Body of pancreas (tissue), 4 donors: ENCODE measurements at places on chromosomes 5 and 9. TPM values are rescaled to one million over a fixed set of nuclear protein-coding genes. Genes with fewer than 3 reads are reported as not detected.

- H3K36me3 ChIP-seq, result no peaks in the 10 kb centered on the region
- H3K4me1 ChIP-seq, result peaks cover 25% of the 10 kb centered on the region
- peak; percentile 10 for DNase-seq
- H3K27me3 ChIP-seq, result no peaks in the 10 kb centered on the region
- no peak overlapping the region for H3K27ac ChIP-seq
- H3K4me3 ChIP-seq, result no peak overlapping the region
These were observed 75.0 kb downstream of the WNK2 start for GRCh38 chr9:93258818-93259489.

DNA sequence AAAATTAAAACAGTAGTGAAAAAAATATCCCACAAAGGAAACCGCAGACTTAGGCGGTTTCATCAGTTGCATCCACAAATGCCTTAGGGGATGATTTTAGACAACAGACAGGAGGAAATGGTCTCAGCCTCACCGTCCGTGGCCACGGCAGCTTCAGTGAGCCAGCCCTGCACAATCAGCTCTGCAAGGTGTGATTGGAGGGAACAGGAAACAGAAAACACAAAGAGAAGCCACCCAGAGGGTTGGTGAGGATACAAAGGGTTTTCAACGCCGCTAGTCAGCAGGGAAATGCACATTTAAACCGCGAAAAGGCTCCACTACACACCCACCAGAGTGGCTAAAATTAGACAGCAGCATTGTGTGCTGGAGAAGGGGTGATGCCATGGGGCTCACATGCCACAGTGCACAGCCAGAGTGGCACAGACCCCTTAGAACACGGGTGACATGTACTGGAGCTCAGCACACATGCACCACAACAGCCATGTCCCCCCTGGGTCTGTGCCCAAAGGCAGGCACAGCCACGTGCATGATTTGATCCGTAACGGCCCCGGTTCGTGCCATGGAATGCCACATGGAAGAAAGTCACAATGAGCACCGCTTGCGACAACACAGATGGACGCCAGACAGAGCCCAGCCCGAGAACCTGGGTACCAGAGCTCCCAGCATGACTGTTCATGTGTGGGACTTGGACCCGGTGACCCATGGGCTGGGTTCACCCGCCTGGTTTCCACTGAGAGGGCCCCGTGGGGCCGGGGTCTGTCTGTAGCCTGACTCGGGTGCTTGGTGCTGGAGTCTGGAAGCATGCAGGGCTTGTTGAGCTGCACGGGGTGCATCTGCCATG, 18.3 kb upstream of the TERT start:
- H3K27ac ChIP-seq, result no peak overlapping the region
- H3K4me1 ChIP-seq, result peaks cover 21% of the 10 kb centered on the region
- H3K36me3 ChIP-seq, result no peaks in the 10 kb centered on the region
- DNase-seq, result no peak
- H3K4me3 ChIP-seq, result no peak overlapping the region

DNA sequence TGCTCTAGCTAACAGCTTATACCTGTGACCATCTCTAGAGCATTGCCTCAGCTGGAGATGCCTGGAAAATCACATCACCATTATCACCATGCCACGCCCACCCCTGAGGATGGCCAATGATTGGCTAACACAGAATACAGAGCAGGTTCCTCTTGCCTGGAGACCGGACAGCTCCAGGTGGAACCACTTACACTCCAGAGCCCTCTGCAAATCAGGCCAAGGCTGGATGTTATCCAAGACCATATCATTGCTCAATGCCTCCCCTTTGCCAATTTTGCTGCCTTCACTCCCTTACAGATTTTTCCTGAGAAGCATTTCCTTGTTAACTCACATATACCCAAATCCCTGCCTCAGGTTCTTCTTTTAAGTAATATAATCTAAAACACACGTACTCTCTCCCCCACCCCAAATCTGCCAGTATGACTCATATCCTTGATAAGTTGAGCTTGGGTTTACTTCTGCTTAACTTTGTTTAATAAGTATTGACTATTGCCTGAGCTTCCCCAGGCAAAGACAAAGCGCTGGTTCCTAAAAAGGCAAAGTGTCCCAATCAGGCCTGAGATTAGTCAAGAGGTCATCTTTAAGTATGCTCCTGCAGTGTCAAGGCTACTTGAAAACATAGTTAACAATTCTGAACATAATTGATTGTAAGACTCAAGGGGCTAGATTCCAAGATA, 309.6 kb downstream of the EPB41L4A start:
- H3K4me3 ChIP-seq, result no peak overlapping the region
- no peaks in the 10 kb centered on the region for H3K36me3 ChIP-seq
- peaks cover 10% of the 10 kb centered on the region for H3K4me1 ChIP-seq
- peak; percentile 86 for DNase-seq
- no peaks in the 10 kb centered on the region for H3K27me3 ChIP-seq

DNA sequence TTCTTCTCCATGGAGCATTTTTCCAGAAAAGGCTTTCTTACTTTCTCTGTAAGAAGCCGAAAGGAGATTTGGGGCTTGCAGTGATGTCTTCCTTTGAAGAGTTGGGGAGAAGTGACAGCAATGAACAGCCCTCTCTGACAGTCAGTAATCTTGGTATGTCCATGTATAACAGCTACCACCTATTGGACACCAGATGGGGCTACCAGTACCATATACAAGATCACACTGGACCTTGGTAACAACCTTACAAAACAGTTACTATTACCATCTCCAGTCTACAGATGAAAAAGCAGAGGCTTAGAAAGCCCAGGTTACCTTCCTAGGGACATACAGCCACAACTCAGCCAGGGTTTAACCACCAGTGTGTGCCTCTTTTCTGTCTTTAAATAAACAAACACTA, 272.7 kb upstream of the TRPC7 start:
- no peaks in the 10 kb centered on the region for H3K4me1 ChIP-seq
- H3K36me3 ChIP-seq, result no peaks in the 10 kb centered on the region
- no peak for DNase-seq
- no peak overlapping the region for H3K4me3 ChIP-seq
- H3K27me3 ChIP-seq, result no peaks in the 10 kb centered on the region

DNA sequence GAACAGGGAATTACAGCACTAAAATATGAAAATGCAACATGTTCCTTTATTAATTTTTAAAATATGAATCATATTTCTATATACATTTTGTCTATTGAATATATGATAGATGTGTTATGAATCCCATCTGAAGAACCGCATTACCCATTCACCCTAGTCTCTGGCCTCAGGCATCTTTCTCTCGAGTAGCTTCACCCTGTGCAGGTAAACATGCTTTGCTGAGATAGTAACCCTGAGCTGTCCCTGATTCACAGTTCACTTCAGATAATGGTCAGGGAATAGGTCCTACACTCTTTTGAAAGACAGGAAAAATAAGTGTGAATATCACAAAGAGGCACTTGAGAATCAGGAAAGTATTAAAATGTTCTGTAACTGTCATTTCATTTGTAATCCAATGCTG, 766.8 kb downstream of the IRX1 start:
- H3K4me1 ChIP-seq, result no peaks in the 10 kb centered on the region
- H3K27ac ChIP-seq, result no peak overlapping the region
- no peaks in the 10 kb centered on the region for H3K27me3 ChIP-seq
- H3K4me3 ChIP-seq, result no peak overlapping the region

GRCh38 chr9:114027159-114027862, 50.8 kb downstream of the AMBP start:
- H3K27ac ChIP-seq, result no peak overlapping the region
- no peaks in the 10 kb centered on the region for H3K36me3 ChIP-seq

DNA sequence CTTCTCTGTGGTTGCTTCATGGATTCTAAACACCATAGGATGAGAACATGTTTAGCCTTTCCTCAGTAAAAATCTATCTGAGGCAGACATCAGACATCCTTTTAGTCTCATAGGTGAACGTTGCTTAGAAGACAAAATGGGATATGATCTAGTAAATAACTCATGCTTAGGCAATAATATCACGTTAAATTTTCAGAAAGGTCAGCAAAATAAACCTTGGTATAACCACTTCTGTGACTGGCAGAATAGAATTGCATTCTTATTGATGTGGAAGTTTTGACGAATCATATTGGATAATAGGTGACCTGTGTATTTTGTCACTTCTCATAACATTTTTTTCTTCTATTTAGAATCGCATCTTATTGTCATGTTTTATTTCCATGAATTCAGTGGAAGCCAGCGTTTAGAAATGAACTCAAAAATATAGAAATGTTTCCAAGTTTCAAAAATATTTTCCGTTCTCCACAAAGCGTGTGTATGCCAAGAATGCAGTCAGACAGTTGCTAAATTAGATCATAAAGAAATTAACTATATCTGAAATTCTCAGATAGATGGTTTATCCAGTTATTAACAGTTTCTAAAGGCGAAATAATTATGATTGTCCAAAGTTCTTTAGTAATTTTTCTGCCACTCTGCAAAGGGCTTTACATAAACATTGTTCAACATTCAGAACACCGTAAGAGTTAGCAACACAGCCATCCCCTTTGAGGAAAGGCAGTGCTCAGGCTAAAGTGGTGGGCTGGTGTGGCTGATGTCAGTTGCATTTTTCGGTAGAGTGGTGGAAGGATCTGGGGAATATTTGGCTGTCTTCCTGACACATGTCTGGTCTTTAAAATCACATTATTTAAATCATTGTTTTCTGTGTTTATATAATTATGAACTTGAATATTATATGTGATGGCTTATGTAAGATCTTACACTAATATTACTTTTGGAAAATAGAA, 827.2 kb downstream of the MTRR start:
- no peak overlapping the region for H3K27ac ChIP-seq
- H3K27me3 ChIP-seq, result no peaks in the 10 kb centered on the region
- H3K4me3 ChIP-seq, result no peak overlapping the region
- no peak for DNase-seq
- H3K36me3 ChIP-seq, result no peaks in the 10 kb centered on the region

DNA sequence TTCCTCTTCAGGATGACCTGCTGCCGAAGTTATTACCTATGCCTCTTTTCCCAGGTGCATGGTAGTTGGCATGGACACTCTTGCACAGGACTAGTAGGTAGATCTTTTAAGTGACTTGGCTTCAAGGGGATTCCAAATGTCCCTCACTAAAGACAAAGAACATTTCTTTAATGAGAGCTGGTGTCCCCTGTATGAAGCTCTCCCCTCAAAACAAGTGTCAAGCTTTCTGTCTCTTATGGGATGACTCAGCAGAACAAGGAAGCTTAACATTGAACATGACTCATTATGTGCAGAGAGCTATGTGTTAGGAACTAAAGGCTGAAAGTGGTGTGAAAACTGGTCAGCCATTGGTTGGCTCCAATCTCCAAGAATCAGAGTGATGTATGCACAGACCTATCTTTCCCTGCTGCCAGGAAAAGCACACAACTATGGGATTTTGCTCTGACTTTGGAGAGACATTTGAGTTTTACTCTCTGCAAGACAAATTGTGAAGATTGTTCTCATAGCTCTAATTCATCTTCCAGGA, 120.5 kb downstream of the PRDM6 start:
- no peak for DNase-seq
- H3K4me3 ChIP-seq, result no peak overlapping the region
- no peak overlapping the region for H3K27ac ChIP-seq
- H3K36me3 ChIP-seq, result no peaks in the 10 kb centered on the region

- H3K4me3 ChIP-seq, result no peak overlapping the region
- H3K36me3 ChIP-seq, result no peaks in the 10 kb centered on the region
- peaks cover 4% of the 10 kb centered on the region for H3K27me3 ChIP-seq
- H3K27ac ChIP-seq, result no peak overlapping the region
- H3K4me1 ChIP-seq, result no peaks in the 10 kb centered on the region
These were observed 405.8 kb upstream of the TLE4 start for GRCh38 chr9:79166005-79166404.

DNA sequence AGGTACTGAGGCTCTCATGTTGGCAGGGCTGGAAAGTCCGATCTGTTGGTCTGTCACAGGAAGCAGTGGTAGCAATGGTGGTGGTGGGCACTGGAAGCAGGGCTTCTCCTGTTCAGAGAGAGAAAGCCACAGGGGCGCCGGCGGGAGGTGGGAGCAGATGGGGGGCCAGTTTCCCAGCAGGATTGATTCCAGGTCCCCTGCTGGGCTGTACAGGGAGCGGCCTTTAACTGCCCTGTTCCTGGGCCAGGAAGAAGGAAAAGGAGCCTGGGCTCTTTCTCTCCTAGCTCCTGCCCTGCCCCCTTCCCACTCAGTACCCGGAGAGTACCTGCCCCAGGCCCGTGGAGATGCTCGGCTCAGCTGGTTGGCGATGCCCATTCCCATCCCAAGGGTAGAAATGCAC, 2.6 kb upstream of the DAB2IP start:
- H3K36me3 ChIP-seq, result no peaks in the 10 kb centered on the region
- H3K27ac ChIP-seq, result peak overlapping the region; percentile 30
- H3K27me3 ChIP-seq, result no peaks in the 10 kb centered on the region
- no peak for DNase-seq
- peaks cover 56% of the 10 kb centered on the region for H3K4me1 ChIP-seq
- no peak overlapping the region for H3K4me3 ChIP-seq

GRCh38 chr5:174325961-174326360, 280.5 kb downstream of the NSG2 start:
- no peak overlapping the region for H3K4me3 ChIP-seq
- no peak overlapping the region for H3K27ac ChIP-seq
- no peak for DNase-seq

DNA sequence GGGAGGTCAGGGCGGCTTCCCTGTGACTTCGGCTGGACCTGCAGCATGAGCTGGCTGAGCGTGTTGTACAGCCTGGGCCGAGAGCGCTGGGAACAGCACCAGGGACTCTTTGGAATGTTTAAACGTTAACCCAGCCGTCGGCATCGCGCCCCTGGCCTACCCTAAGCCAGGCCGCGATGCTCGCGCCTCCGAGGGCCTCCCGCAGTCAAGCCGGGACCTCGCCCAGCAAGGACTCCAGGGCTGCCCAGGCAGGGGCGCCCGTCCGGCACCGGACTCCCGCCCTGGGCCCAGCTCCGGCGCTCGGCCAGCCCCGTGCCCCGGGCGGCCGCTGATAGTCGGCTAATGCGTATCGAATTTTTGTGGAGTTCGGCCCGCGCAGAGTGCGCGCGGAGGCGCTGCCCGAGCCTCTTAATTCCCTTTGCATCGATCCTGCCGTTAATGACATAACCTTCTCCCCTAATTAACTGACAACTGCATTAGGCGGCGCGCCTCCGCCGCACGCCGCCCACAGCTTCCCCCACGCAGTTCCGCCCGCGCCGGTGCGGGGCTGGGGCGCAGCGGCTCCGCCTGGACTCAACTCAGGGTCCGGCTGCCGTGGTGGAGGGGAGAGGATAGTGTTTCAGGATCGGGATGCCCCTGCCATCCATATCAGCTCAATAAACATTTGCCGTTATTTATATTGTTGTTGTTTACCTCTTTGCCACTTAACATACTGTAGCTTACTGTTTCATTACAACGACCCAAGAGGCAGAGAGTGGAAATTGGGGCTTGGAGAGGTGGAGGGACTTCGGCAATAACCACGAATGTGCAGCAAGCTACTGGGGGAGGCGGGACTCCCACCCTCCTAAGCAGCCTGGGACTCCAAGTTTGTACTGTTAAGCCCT, 28.8 kb upstream of the CDC23 start:
- H3K27me3 ChIP-seq, result no peaks in the 10 kb centered on the region
- DNase-seq, result peak; percentile 56
- H3K4me3 ChIP-seq, result no peak overlapping the region
- no peaks in the 10 kb centered on the region for H3K36me3 ChIP-seq
- H3K4me1 ChIP-seq, result peaks cover 14% of the 10 kb centered on the region
- peak overlapping the region; percentile 33 for H3K27ac ChIP-seq

Gene NRARP
- total RNA-seq, result 18.4 TPM

Gene ADAMTS2
- 9.1 TPM for total RNA-seq

Gene KCNN2
- 4.6 TPM for total RNA-seq

Gene RBM22
- total RNA-seq, result 28.7 TPM

Gene SETD9
- 10.1 TPM for total RNA-seq

Gene PIP5K1B
- total RNA-seq, result 7.8 TPM

Gene FCN1
- not detected for total RNA-seq

Gene PCDHA12
- 3.6 TPM for total RNA-seq

Gene OTP
- total RNA-seq, result not detected

Gene MOB3B
- total RNA-seq, result 4.3 TPM
